ENCODE measurements at places on chromosomes 4 and X. TPM values are rescaled to one million over a fixed set of nuclear protein-coding genes. Genes with fewer than 3 reads are reported as not detected.

DNA sequence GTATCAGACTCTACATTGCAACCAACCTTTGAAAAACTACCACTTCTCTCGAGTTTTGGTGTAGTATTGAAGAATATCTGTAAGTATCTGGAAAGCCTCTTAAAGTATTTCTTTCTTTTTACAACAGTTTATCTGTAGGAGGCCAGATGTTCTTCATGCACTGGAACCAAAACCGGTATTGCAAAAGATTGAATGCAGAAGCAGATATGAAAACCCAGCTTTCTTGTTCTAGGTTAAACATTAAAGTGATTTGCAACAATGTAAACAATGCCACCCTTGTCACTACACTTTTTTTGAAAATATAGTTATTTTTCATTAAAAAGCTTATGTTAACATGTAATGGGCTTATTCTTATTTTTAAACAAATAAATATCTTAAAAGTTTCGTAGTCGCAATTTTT lies 27.2 kb downstream of the PLS3 start:
- no peak for DNase-seq

GAGE12F gene
- not detected for total RNA-seq

- no peak for DNase-seq
Measured at GRCh38 chr4:185718578-185719499, 93.2 kb downstream of the SORBS2 start.

- no peak for DNase-seq
Measured at GRCh38 chr4:182640491-182640890, 276.7 kb downstream of the DCTD start.

- DNase-seq = no peak
Measured at GRCh38 chr4:74284053-74284452, 24.2 kb upstream of the EPGN start.

DNA sequence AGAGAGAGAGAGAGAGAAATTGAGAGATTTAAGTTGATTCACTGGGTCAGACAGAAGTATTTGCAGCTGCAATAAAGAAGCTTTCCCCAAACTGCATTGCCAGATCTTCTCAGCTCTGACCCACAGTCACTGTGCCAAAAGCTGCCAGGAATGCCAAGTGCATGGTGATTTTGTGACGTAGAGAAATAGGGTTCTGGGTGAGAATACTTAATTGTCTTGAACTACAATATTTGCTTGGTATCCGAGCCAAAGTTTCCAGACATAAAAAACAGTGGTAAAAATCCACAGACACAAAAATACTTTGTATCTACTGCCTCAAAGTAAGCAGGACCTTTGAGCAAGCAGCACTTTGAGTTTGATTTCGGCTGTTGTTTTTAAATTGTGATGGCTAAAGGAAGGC lies 331.1 kb downstream of the GRID2 start:
- no peak for DNase-seq

- no peak for DNase-seq
Measured at GRCh38 chr4:12978310-12978709, 505.8 kb downstream of the RAB28 start.

DNA sequence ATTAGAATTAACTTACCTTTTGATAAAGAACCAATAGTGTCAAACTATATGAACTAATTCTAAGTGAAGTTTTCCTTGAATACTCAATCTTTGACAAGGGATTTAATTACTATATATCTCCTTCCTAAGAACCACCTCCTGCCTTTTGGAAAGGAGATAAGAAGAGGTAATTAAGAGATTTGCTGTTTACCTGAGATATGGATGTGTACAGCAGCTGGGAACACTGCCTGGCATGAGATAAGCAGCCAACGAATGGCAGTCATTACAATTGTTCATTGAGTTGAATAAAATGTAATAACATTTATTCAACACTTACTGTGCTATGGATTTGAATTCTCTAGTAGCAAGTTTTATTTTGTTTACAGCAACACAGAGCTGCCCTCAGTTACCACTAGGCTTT lies 407.1 kb downstream of the SPOCK3 start:
- DNase-seq = no peak

- DNase-seq = no peak
Measured at GRCh38 chr4:169420291-169420690, 149.5 kb upstream of the SH3RF1 start.

- no peak for DNase-seq
Measured at GRCh38 chr4:102843273-102843672, 15.9 kb upstream of the UBE2D3 start.

- no peak for DNase-seq
Measured at GRCh38 chr4:61555789-61556188, 355.7 kb downstream of the ADGRL3 start.

- no peak for DNase-seq
Measured at GRCh38 chrX:39527025-39527424, 570.7 kb downstream of the BCOR start.

DNA sequence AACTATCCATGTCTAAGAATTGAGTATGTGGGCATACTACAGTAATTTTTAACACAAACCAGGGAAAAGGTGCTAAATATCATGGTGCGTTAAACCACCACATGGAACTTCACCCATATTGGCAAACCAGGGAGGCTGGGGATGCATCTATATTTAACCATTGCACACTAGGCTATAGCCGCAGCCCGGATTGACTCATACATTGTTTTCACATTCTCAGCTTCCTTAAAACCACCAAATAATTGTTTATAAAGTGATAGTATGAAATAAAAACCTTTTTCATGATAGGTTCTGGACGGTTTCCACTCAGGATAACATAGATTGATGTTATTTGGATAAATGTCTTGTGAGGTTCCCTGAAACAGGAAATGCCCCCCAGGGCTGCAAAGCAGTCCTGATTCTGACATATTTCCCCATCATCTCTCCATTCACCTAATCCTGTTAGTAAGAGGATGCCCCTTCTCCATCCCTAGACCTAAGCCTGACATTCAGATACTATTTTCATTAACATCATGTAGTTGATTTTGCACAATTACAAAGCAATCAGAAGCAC lies 7.9 kb downstream of the COL25A1 start:
- no peak for DNase-seq

HPGD gene
- 51.6 TPM for total RNA-seq

SLC30A9 gene
- 47.6 TPM for total RNA-seq

Measured in thymus (tissue), 14 donors.